ENCODE measurements at places on chromosomes 2 and 18. TPM values are rescaled to one million over a fixed set of nuclear protein-coding genes. Genes with fewer than 3 reads are reported as not detected.

TANC1 gene
- 0.89 TPM for total RNA-seq

NPHP1 gene
- total RNA-seq, result 2.8 TPM

LRRC30 gene
- total RNA-seq, result not detected

- DNase-seq, result no peak
- H3K27ac ChIP-seq, result no peak overlapping the region
- no peak overlapping the region for H3K4me3 ChIP-seq
- peaks cover 20% of the 10 kb centered on the region for H3K27me3 ChIP-seq
- H3K36me3 ChIP-seq, result no peaks in the 10 kb centered on the region
Observed at GRCh38 chr2:18505703-18506341, 54.6 kb downstream of the RDH14 start.

DNA sequence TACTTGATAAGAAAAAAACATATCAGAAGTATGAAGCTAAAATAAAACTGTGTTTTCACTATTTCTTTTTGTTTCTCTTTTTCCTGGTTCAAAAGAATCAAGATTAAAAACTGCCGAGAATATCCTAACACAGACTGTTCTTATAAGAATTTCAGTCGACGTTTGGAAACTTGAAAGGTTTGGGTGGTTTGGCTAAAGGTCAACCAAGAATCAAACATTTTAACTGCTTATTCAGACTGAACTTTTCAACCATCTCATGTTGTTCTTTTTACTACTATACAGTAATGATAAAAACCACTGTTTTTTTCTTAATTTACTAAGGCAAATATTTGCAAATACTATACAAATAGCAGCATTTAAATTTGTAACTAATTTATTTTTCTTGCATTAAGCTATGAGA, 308.5 kb upstream of the TFPI start:
- no peak overlapping the region for H3K4me3 ChIP-seq
- no peaks in the 10 kb centered on the region for H3K36me3 ChIP-seq

DNA sequence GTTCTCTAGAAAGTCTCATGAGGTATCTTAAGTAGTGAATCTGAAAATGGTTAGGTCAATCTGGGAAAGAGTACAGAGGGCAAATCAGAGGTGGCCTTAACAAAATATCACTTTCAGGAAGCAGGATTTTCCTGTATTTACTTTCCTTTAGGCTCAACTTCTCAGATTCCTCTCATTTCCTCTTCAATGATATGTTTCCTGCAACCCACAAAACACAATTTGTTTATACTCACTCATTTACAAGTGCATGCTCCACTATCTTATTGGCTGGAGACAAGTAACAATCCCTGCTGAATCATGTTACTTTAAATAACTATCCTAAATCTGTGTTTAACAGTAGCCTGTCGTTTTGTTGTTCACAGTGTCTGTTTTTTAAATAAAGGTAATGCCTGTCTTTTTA, 228.1 kb downstream of the DSC3 start:
- no peak overlapping the region for H3K4me3 ChIP-seq
- H3K27ac ChIP-seq, result no peak overlapping the region
- H3K36me3 ChIP-seq, result no peaks in the 10 kb centered on the region
- H3K27me3 ChIP-seq, result no peaks in the 10 kb centered on the region

GRCh38 chr2:112813280-112813966, 23.2 kb downstream of the IL1B start:
- H3K4me3 ChIP-seq, result no peak overlapping the region
- H3K4me1 ChIP-seq, result peaks cover 25% of the 10 kb centered on the region
- no peaks in the 10 kb centered on the region for H3K27me3 ChIP-seq
- H3K27ac ChIP-seq, result no peak overlapping the region
- no peaks in the 10 kb centered on the region for H3K36me3 ChIP-seq

GRCh38 chr18:55406451-55406991, 181.5 kb downstream of the TCF4 start:
- no peaks in the 10 kb centered on the region for H3K36me3 ChIP-seq
- H3K27ac ChIP-seq, result no peak overlapping the region
- H3K27me3 ChIP-seq, result peaks cover 11% of the 10 kb centered on the region
- no peak overlapping the region for H3K4me3 ChIP-seq
- peaks cover 2% of the 10 kb centered on the region for H3K4me1 ChIP-seq

- H3K36me3 ChIP-seq, result peaks cover 4% of the 10 kb centered on the region
- H3K27ac ChIP-seq, result no peak overlapping the region
- H3K4me3 ChIP-seq, result no peak overlapping the region
Observed at GRCh38 chr2:84697895-84698294, 181.6 kb downstream of the DNAH6 start.
